ENCODE measurements at places on chromosomes 11 and 22.

- H3K4me3 ChIP-seq: peak overlapping the region; percentile 69
- H3K4me1 ChIP-seq: peaks cover 9% of the 10 kb centered on the region
- no peaks in the 10 kb centered on the region for H3K36me3 ChIP-seq
- DNase-seq: peak; percentile 46
These were observed 540 bp downstream of the PPARA start for GRCh38 chr22:46150655-46151477.

- H3K27ac ChIP-seq: no peak overlapping the region
- no peaks in the 10 kb centered on the region for H3K36me3 ChIP-seq
- no peak for DNase-seq
These were observed 513.6 kb downstream of the METTL15 start for GRCh38 chr11:28621753-28622152.

- peak; percentile 44 for DNase-seq
- no peak overlapping the region for H3K27ac ChIP-seq
- peaks cover 7% of the 10 kb centered on the region for H3K36me3 ChIP-seq
- H3K4me1 ChIP-seq: peaks cover 11% of the 10 kb centered on the region
- peak overlapping the region; percentile 40 for H3K4me3 ChIP-seq
These were observed 2.9 kb downstream of the KLHL35 start for GRCh38 chr11:75429902-75430713.

GRCh38 chr22:21736084-21736642 is 569 bp upstream of the YPEL1 start:
- H3K36me3 ChIP-seq: no peaks in the 10 kb centered on the region
- no peaks in the 10 kb centered on the region for H3K27me3 ChIP-seq
- H3K27ac ChIP-seq: no peak overlapping the region
- peak overlapping the region; percentile 56 for H3K4me3 ChIP-seq
- DNase-seq: no peak

All from effector memory CD4-positive, alpha-beta T cell (primary cell).